A549 treated with dexamethasone at 1 μM for 4 hours (cell line): ENCODE measurements at places on chromosomes 13 and 19. TPM values are rescaled to one million over a fixed set of nuclear protein-coding genes. Genes with fewer than 3 reads are reported as not detected.

MRPL54 gene
- total RNA-seq: 56.4 to 89.3 TPM (median 58.4 TPM) in 5 replicates

NRTN gene
- total RNA-seq: 0.46 to 1.8 TPM (median 1.3 TPM) in 5 replicates

C13orf42 gene
- not detected in 5 replicates for total RNA-seq

FAM216B gene
- not detected in 5 replicates for total RNA-seq

WDR87 gene
- total RNA-seq: not detected in 5 replicates

CD79A gene
- 0.92 to 1.2 TPM (median 1.0 TPM) in 5 replicates for total RNA-seq
